ENCODE measurements at places on chromosomes 1 and 21.

DNA sequence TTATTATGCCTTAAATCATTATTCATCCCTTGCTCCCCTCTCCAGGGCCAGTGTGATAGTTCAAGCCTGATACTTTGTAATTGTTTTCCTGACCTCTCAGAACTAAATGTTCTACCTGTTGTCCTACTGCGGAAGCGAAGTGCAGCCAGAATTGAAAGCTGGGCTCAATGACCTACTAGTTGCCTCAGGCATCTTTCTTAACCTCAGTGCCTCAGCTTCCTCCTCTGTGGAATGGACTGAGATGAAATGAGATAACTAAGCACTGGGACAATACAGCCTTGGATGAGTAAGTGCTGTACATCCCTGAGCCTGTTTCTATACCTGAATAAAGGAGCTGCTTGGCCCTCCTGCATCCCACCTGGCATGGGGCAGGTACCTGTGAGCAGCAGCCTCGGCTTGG lies 26.4 kb downstream of the COL16A1 start:
- no peak for DNase-seq

DNA sequence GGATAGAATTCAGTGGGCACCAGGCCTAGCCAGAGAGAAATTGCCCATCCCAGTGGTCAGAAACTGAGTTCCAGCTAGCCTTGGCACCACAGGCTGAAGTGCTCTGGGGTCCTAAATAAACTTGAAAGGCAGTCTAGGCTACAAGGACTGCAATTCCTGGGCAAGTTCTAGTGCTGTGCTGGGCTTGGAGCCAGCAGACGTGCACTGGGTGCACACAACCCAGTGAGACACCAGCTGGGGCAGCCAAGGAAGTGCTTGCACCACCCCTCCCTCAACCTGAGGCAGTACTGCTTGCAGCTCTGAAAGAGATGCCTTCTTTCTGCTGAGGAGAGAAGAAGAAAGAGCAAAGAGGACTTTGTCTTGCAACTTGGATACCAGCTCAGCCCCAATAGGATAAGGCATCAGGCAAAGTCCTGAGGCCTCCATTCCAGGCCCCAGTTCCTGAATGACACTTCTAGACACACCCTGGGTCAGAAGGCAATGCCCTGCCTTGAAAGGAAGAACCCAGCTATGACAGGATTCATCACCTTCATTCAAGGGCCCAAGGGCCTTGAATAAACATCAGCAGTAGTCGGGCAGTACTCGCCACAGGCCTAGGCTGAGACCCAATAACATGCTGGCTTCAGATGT lies 55.1 kb downstream of the OVGP1 start:
- no peak for DNase-seq

DNA sequence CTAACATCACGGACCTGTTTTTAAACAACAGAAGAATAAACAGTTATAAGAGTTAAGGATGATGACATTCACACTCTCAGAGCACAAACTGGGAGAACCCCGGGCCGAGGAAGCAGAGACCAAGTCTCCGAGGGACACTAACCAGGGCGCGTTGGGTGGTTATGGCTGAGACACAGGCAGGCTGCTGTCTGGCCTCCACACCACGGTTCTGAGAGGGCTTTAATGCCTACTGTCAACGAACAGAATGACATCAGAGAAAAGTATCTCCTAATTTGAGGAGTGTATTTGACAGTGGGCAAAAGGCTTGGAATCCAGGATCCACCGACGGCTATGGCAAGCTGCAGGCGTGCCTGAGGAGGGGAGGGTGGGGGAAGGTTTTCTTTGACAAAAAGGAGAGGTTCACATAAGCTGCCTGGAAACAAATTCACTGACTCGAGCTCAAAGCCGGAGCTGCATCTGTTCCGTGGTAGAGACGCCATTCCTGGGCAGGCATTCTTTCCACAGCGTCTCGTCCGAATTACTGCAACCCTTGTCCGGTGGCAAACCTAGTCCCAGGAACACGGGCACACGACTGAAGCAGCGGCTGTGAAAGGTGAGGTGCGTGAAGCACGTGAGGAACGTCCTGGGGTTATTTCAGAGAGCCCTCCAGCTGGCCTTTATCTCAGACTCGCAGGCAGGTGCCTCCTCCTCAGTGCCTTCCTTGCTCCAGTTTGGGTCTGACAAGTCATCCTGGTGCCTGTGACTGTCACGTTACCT lies 9.4 kb downstream of the POFUT2 start:
- DNase-seq: no peak

GRCh38 chr1:153587314-153587713 lies 21.7 kb upstream of the S100A2 start:
- DNase-seq: no peak

- peak; percentile 82 for DNase-seq
These were observed 52.5 kb downstream of the CDC7 start for GRCh38 chr1:91553177-91553591.

DNA sequence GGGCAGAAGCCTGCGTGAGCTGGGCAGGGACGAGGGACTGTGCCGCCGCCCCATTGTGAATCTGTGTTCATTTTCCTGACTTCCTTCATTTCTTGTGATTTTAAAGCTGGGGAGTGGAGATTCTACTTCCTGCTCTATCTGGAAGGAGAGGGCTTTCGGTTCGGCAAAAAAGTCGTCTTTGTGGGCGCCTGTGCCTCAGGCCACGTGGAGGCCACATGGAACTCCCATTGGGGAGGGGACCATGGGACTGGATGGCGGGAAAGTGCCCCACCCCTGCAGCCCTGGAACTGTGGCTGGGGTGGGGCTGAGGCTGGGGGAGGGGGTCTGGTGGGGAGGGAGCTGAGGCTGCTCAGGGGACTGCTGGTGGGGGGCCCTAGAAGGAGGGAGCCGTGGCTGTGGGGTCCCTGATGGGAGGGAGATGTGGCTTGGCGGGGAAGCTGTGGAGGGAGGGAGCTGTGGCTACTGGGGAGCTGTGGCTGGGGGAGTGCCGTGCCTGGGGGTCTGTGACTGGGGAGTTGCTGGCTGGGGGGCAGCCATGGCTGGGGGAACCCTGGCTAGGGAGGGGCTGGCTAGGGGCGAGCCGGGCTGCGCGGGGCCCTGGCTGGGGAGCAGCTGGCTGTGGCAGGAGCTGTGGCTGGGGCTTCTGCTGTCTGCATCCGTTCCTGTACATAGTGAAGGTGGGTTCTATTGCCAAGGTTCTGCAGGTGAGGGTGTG lies 31.5 kb downstream of the COL18A1 start:
- DNase-seq: no peak

DNA sequence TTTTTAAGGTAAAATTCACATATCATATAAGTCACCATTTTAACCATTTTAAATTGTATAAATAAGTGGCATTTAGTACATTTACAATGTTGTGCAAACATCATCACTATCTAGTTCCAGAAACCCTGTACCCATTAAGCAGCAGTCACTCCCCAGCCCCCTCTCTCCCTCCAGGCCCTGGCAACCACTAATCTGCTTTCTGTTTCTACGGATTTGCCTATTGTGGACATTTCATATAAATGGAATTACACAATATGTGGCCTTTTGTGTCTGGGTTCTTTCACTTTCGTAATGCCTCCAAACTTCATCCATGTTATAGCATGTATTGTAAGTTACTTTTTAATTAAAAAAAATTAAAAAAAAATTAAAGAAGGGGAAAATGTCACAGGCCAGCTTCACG lies 58.0 kb upstream of the RAB3GAP2 start:
- no peak for DNase-seq
